Stimulated activated CD8-positive, alpha-beta memory T cell treated with anti-CD3 and anti-CD28 coated beads, Interleukin-4, amount 100 ng/mL, for 1 hour (primary cell): ENCODE measurements at places on chromosomes 7 and 10.

- no peak for DNase-seq
Observed at GRCh38 chr10:69573056-69573806, at the start of gene NEUROG3. Gene NEUROG3, minus strand, starts transcription at chr10:69573422. Its CDS starts 379 bp downstream, at chr10:69573043.

DNA sequence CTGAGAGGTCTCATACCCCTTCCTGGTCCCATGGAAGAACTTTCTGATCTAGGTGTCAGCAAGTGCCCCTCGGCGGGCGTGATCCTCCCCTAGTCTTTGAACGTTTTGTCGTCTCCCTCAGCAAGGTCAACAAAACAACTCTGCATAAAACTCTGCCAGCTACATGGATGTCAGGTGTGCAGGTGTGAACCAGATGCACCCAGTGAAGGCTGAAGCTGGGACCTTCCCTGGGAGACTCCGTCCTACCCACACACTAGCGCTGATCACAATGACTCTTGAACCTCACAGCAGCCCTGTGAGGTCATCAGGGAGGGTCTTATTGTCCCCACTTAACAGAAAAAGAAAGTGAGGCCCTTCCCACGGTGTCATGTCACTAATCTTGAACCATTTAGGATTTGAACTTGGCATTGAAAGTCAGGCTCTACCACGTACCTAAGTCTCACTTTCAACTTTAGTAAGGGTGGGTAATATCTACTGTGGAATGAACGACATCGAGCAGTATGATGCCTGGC is 68.1 kb downstream of the VSTM4 start:
- DNase-seq: no peak

- no peak for DNase-seq
Observed at GRCh38 chr7:128271471-128271941, 30.4 kb downstream of the LEP start.

GRCh38 chr10:31123946-31124345 is 92.3 kb upstream of the ZNF438 start:
- DNase-seq: no peak
